ENCODE measurements at places on chromosomes 13 and 19. TPM values are rescaled to one million over a fixed set of nuclear protein-coding genes. Genes with fewer than 3 reads are reported as not detected.
A peak's percentile ranks its signal among the peaks of the same experiment; 100 is the strongest.

OVOL3 gene
- total RNA-seq = not detected

- peak; percentile 26 for DNase-seq
These were observed 30.5 kb downstream of the NKPD1 start for GRCh38 chr19:45130236-45130635.

- no peak for DNase-seq
These were observed 190.4 kb upstream of the SOX1 start for GRCh38 chr13:111876506-111876905.

CYP4F22 gene
- total RNA-seq = 0.09 TPM

GRCh38 chr13:33319859-33320258 lies 34.3 kb upstream of the STARD13 start:
- no peak for DNase-seq

ZNF506 gene
- 37.8 TPM for total RNA-seq

GRCh38 chr13:44425815-44426078 lies 52.1 kb downstream of the SERP2 start:
- DNase-seq = no peak

DNA sequence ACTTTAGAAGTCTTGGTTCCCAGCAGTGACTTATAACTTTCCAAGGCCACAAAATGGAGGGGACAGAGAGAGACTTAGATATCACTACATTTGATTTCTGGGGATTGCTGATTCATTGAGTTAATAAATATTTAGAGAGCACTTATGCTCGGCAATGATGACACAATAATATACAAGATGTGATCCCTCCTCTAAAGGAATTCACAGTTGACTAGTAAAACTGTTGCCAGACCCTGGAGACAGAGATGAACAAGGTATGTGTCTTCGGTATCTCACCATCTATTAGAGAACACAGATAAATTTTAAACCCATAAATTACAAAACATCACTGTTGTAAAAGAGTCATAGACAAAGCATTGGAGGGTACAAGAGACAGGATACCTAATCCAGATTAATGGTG lies 437.5 kb downstream of the FOXO1 start:
- no peak for DNase-seq

DNA sequence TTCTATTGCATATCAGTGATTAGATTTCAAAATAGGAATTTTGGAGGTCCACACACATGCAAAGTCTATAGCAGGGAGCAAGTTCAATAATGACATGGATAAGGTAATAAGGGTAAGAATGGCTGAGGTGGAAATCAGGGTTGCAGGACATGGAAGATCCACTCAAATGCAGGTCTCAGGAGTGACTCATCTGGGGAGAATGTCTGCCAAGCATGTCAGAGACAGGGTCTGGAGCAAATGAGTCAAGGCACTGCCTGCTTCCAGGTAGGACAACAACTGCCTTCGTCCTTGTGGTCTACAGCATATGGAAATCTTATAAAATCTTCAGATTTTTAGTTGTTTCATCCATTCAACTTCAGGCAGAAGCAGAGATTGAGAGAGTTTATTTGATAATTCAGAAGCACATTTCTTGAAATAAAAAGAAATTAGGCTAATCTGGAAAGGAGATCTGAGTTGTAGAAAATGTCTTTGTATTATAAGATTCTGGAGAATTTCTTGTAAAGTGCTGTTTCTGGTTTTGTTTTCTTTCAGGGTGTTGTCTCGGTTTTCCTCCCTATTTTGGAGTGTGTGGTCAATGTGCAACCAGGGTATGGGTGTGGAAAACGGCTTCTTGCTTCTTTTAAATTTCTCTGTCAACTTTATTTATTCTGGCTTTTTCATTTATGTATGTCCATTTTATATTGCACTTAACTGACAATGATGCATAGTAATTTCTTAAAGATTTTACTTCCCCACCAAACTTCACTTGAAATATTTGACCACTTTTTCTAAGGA lies 748.8 kb downstream of the LIG4 start:
- DNase-seq = no peak

GRCh38 chr19:35267353-35267817 lies 1.4 kb upstream of the USF2 start:
- peak; percentile 90 for DNase-seq

ANGPTL8 gene
- total RNA-seq = 1.9 TPM

- no peak for DNase-seq
These were observed 13.9 kb downstream of the ZFP82 start for GRCh38 chr19:36404498-36404897.

HIPK4 gene
- 0.09 TPM for total RNA-seq

- DNase-seq = peak; percentile 90
These were observed 11.1 kb downstream of the CIC start for GRCh38 chr19:42279902-42280814.

Data from kidney (tissue), 22 donors.